SW 1271 (cell line): ENCODE measurements at places on chromosomes 7 and 10.

- no peak for DNase-seq
These were observed 160.7 kb downstream of the PTPN20 start for GRCh38 chr10:47071891-47072290.

GRCh38 chr10:59537501-59537900 lies 172.1 kb downstream of the SLC16A9 start:
- DNase-seq, result no peak

GRCh38 chr7:130441408-130441869 lies 623 bp upstream of the CEP41 start:
- no peak for DNase-seq

DNA sequence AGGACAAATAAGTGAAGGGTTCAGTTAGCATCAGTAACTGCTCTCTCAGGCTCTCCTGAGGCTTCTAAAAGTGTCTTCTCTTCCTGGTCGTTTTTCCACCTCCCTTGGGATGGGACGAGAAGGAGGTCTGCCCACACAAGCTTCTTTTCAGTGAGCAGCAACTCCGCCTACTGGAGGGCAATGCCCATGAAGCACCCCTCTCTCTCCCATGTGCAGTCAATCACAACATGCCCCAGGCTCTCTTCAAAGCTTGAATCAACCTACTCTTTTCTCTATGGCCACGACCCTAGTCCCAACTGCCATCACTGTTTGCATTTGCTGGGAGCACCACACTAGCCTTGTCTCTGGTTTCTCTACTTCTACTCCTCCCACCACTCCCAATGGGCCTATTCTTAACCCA lies 135.6 kb downstream of the RPS24 start:
- no peak for DNase-seq

DNA sequence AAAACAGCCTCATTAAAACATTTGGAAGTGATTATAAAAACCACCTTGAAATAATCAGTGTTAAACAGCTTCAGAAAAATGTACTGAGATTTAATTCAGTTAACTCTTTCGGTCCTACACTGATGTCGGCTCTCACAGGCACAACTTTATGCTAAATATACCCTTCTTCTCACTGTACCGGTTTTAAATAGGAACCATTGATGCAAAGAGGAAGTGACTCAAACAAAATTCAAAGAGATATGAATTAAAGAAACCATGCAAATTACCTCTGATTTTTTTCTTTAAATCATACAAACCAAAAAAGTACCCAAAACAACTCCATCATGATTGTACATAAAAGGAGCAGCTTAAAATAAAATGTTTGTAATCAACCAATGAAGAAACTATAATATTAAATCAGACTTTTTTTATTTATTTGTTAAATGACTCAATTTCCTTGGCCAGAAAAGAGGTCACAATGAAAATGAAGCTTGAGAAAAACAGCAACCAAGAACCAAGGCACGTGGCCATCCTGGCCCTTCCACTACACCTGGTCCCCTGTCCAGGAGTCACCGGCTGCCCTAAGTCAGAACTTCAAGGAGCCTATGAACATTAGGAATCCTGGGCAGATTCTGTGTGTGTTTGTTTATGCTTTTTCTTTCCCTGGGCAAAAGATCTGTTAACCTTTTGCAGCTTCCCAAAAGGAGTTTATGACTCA lies 73.0 kb upstream of the CABCOCO1 start:
- no peak for DNase-seq

DNA sequence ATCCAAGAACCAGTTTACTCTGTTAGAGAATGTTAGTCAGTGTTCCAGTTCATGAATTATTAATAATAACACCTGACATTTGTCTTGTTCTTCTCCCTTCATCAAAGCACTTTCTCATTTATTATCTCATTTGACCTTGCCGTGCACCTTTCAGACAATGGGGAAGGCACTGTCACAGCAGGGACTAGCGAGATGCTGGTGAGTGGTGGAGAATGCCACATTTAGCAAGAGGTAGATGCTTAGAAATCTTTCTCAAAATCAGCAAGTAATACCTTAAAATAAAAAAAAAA lies 34.2 kb upstream of the XRCC2 start:
- DNase-seq, result no peak

DNA sequence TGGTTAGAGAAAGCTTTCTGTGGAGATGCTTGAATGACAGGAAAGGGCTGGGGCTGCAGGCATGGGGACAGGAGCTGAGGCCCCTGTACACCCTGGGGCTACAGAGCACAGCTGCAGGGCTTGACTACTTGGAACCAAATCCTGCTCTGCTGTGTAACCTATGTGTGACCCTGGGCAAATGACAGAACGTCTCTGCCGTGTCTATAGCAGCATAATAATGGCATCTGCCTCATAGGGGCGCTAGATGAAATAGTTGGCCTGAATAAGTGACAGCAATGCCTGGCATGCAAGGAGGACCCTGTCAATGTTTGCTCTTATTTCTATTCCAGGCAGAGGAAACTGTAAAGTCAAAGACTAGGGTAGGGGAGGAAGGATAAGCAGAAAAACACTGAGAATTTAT lies 254.0 kb downstream of the USP6NL start:
- no peak for DNase-seq

- DNase-seq, result no peak
These were observed 75.1 kb downstream of the EBF3 start for GRCh38 chr10:129888784-129889616.
